ENCODE measurements at places on chromosomes 3 and 15.

GRCh38 chr3:130548356-130548755 lies 31.4 kb downstream of the COL6A6 start:
- DNase-seq, result no peak

GRCh38 chr15:91704343-91704742 lies 149.2 kb upstream of the SLCO3A1 start:
- no peak for DNase-seq

DNA sequence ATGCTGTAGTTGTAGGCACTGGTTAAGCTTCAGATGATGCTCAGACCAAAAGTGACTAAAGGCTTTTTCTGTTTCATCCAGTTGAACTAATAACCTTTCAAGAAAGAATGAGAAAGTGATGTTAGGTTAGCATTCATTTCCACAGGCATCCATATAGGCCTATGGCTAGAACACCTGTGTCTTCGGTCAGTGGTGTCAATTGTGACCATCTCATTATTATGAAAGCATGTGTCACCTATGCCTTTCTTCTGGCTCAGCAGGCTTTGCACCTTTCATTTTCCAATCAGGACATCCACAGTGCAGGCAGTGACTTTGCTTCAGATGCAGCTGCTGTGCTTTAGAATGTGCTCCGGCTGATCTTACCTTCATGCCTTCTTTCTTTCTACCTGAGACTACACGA lies 57.9 kb downstream of the B3GNT5 start:
- DNase-seq, result no peak

DNA sequence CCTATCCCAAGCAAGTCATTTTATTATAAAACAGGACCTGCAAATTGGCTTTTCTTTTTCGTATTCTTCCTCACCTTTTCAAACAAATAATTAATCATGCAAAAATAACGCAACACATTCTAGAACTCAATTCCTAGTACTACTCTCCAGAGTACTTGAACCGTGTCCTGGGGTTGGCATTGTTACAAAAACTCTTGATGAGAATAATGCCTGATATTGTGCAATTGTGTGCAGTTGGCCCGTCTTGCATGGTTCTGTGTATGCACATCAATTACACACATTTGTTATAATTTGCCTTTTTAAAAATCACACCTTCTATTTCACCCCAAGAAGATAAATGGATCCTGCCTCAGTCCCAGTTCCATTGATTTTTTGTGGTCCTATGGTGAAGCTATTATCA lies 205.4 kb downstream of the EPHB1 start:
- no peak for DNase-seq

GRCh38 chr3:196604548-196604947 lies 34.9 kb upstream of the NRROS start:
- no peak for DNase-seq

DNA sequence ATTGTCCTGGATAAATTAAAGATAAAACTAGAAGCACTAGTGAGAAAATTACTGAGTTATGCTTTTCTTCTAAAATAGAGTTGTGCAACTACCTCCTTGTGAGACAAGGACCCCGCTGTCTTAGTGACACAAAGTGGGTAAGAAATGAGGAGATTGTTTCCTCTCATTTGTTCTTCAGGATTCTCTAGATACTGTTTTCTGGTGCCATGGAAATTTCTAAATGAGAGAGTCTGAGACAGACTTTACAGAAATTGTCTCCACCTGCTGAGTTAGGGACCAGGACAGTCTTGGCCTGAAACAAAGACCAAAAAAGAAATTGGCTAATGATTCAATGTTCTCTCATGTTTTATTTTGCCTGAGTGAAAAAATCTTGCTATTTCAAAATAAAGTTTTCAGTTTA lies 427.5 kb downstream of the TUSC7 start:
- no peak for DNase-seq

DNA sequence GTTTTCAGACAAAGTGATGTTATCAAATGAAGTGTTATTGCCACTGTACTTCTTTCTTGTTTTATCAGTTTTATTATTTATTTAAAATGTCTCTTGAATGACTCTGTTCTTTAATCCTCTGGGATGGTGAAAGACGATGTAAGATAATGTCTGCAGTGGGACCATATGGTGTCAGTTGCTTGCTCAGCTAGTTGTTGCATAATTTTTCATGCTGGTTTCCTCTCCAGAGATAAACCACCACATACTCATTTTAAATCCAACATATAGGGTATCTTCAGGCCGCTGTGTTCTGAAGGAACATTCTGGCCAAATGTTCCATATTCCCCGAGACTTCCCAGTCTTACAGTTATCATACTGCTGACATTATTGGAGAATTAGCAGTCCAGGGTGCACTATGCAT lies 75.9 kb downstream of the GABRG3 start:
- no peak for DNase-seq

DNA sequence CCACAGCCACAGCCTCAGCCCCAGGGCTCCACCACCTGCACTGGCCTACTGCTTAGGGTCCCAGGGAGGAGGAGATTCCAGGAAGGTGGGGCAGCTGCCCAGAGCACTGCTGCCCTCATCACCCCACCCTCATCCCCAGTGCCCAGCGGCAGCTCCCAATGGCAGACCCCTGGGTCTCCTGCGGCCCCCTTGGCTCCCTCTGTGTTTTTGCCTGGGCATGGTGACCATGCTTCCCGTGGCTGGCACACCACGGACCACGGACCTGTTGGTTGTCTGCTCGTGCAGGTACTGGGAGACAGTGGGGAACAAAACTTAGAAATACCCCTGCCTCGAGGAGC lies 2.7 kb downstream of the CHST13 start:
- DNase-seq, result no peak

Data from stimulated activated CD4-positive, alpha-beta T cell treated with anti-CD3 and anti-CD28 coated beads, TNF-alpha, amount 100 ng/mL, for 48 hours (primary cell).